Type B pancreatic cell (in vitro differentiated cells): ENCODE measurements at places on chromosomes 5 and 9.

- DNase-seq = no peak
These were observed 196.4 kb upstream of the MSX2 start for GRCh38 chr5:174527916-174528540.

- DNase-seq = no peak
These were observed 2.9 kb downstream of the BICD2 start for GRCh38 chr9:92761686-92762085.

DNA sequence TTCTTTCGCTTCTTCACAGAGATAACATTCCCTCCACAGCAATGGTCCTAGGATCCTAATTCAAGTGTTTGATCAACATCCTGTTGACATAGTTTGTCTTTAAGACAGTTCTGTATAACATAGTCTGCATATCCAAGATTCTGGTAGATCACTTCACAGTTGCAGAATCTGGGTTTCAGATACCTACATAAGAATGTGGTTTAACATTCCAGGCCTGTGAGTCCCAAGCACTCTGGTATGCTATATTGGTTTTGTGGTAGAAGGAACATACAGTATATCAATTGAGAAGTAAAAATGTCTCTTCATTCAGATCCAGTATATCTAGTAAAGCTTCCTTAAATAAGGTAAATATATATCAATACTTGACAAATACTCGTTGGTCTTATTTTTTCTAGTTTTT lies 914.2 kb upstream of the CDH6 start:
- DNase-seq = no peak

DNA sequence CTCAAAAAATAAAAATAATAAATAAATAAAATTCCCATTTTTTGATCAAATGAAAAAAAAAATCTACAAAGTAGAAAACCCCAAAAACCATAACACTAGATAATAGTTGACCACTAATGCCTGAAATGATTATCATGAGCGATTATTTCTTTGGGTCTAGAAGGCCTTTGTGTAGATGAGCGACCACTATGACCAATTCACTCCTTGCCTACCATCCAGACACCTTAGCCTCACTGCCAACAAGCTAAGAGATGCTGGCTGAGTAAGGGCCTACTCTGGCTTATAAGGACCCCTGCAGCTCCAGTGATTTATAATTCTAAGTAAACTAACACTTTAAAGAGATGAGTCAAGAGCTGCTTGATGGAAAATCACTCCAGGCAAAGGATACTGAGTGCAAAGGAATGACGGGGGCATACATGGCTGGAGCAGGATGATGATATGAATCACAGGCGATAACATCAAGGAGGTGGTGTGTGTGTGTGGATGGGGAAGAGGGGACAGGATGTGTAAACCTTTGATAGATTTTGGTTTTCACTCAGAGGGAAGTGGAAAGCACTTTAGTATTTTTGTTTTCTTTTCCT lies 4.8 kb upstream of the F2RL1 start:
- no peak for DNase-seq

DNA sequence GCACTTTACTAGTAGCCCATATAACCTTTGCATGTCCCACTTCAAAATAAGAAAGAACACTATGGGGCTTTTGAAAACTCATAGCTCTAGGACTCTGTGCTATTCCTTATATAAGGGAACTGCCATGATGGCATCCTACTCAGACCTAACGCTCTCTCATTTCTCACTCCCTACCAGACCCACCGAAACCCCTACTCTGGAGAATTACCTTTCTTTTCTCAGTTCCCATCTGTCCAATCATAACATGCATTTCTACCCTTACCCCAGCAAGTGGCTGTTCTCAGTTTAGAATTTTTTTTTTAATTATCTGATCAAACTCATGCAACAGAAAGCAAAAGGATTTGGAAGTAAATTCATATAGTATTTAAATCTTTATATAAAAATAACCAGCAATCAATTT lies 27.3 kb downstream of the CARNMT1 start:
- no peak for DNase-seq

GRCh38 chr5:15598294-15598902 lies 98.4 kb downstream of the FBXL7 start:
- DNase-seq = no peak
